Stimulated activated effector memory CD8-positive, alpha-beta T cell treated with anti-CD3 and anti-CD28 coated beads, Interleukin-12 subunit alpha, Interleukin-12 subunit beta, amount 100 ng/mL, for 72 hours (primary cell): ENCODE measurements at places on chromosomes 13 and 19.

DNA sequence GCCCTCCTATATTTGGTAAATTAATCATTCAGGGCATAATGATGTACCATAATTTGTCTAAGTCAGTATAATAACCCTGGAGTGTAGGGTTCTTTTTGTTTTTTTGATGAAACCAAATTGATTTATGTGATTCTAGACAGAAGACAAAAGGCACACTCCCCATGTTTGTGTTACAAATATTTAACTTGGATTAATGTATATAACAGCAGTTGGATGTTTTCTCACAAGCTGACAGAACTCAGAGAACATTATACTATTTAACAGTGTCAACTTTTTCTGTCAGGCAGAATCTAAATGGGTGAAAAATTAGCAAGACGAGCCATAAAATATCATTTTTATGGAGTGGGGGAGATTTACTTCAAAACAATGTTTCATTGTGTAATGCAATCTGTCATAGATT lies 15.2 kb downstream of the CBY2 start:
- DNase-seq: no peak

DNA sequence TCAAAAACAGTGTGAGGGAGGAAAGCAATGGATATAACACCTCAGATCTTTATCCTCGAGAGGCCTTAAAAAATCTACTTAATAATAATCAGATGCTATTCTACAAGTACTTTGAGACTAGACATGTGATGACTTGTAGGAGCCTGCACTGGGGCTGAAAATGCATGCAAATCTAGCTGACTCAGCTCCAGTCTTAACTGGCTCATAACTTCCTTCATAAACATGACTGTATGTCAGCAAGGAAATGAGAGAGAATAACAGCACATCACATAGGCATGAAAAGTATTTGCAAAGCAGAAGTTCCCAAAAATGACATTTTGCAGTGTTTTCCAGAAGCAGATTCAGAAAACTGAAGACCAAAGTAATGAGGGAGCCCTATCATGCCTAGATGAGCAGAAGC lies 38.1 kb downstream of the PSG5 start:
- DNase-seq: no peak

DNA sequence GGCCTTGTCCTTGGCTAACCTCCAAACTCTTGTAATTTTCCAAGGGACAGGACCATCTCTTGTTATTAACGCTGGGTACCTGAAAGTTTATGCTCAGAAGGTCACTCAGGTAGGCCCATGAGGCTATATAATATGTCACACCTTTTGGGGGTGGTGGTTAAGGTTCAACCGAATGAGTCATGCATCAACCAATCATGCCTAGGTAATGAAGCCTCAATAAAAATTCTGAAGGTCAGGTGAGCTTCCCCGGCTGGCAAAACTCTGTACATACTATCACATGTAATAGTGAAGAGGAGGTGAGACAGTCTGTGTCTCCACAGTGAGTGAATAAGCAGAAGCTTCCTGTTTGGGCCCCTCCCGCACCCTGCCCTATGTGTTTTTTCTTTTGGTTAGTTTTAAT lies 424.9 kb downstream of the PCDH17 start:
- DNase-seq: no peak

GRCh38 chr19:52967772-52968171 lies 5.1 kb upstream of the ZNF816 start:
- no peak for DNase-seq

- no peak for DNase-seq
Measured at GRCh38 chr19:34044021-34044420, 128.3 kb upstream of the LSM14A start.

DNA sequence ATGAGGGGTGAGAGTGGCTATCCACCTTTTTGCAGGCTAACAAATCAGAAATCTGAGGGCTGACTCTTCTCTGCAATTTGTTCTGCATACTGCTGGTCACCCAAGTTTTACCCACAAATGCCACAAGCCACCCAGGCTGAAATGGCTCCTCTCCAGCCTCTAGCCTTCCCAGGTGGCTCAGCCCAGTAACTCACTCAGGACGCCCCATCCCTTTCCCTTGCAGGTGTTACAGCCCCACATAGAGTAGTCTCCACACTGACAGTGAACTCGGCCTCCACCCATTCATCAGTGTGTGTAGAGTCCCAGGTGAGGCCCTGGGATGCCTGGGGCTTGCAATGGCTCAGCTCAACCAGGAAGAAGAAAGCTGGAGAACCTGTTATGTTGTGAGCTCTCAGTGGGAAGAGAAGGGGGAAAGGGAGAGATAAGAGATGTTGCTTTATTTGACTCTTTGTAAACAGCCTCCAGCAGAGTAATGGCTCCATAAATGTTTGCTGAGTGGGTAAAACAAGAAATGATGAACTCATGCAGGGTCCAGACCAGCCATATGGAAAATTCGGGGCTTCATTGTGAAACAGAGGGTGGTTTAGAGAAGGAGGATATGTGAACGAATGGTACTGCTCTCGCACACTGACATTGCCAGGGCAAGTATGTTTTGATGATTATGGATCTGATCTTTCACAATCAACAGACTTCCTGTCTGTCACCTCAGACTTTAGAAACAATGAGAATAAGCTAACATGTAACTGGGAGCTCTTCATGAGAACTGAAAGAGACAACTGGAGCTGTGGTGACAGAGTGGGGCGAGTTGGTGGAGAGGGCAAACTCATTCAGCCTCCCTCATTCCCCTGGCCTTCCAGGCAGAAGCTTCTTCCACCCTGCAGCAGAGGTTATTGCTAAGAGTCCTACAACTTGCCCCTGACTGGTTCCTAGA lies 74.2 kb upstream of the RFC3 start:
- no peak for DNase-seq

DNA sequence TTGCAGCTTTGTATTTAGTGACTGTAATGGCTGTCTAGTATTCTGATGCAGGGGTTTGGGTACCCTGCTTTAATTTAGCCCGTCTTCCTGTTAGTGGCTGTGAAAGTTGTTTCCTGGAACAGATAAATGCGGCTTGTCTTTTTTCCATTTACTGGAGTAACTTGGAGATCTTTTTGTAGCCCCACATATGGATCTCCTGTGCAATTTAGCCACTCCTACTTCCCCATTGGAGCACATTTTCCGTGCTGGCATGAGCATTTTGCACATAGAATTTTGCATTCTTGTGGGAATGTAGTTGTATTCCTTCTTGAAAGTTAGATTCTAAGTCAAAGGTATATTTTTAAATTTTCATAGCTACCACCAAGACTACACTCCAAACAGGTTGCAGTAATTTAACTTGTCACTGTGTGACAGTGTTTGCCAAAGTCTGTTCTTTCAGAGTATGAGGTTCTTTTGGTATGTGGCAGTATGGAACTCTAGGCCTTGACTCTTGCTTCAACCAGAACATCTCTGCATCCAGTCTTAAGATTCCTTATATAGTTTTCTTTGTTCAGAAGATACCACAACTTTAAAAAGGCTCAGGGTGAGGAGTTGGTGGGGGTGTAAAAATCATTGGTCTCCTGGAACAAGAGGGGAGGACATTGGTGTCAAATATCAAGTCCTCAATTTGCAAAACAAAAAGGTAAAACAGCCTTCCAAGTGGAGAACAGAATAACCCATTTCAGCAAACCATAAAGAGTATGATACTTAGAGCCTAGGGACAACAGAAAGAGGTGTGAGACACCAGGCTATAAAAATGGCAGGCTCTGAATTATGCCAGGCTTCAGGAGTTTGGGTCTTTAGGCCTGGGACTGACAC lies 21.1 kb upstream of the CCDC97 start:
- DNase-seq: no peak

DNA sequence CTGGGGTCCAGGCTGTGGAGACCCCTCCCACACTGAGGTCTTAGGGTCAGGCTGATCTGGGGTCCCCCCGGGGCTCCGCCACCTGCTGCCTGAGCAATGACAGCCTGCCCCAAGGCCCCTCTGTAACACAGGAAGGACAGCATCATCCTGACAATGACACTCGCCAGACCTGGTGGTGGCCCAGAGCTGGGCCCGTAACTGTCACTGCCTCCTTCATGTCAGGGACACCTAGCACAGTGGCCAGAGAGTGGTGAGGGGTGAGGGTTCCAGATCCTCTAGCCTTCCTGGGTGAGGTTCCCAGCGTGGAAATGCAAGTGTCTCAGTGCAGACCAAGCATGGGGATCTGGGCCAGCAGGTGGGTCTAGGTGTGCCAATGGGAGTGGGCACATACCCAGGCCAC lies 27.8 kb downstream of the OPA3 start:
- DNase-seq: no peak

DNA sequence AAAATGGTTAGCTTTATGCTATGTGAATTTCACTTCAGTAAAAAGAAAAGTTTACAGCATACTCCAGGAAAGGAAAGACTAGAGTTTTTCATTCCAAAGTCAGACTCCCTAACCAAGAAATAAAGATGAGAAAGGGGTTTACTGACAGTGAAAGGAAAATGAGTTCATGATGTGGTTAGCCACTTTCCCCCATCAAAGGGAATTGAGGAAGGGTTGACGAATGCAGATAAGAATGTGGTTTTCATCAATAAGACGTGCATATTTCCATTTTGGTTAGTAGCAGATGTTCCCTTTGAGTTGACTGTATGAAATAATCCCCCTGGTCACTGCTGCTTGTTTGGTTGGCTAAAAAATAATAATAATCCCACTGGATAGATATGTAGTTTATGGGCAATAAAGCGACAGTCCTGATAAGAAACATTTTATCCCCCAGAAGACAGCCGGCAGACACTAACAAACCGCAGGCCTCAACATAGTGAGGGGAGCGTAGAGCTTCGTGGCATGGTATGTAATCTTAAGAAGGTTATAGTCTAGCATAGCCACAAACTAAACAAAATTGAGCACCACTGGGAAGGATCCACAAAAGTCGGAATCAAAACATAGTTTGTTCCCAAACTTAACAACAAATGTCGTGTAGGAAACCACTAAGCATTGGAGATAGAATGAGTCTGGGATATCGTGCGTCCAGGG lies 114.8 kb downstream of the COL4A2 start:
- DNase-seq: no peak

GRCh38 chr19:38172001-38172400 lies 52.0 kb downstream of the DPF1 start:
- no peak for DNase-seq

DNA sequence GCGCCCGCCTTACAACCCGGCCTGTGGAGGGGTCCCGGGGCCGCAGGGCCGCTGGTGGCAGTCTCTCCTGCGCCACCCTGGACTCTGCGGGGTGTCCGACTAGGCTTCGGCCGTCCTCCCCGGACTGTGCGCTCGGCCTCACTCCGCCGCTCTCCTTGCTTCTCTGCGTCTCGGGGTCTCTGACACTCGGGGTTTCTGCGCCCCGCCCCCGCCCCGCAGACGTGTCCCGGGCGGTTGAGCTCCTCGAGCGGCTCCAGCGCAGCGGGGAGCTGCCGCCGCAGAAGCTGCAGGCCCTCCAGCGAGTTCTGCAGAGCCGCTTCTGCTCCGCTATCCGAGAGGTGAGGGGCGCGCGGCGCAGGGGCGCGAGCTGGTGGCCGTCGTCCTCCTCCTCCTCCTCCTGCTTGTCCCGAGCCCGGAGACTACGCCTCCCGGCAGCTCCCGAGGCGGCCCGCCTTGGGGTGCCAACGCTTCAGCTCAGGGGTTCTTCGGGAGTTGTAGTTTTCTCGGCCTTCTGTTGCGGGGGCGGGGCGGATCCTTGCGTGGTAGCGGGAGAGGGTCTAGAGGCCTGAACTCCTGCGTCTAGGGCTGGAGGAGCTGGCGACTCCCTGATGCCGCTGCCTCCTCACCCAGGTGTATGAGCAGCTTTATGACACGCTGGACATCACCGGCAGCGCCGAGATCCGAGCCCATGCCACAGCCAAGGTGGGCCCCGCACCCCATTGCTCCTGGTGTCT lies 627 bp downstream of the LIN7B start:
- DNase-seq: peak; percentile 69

DNA sequence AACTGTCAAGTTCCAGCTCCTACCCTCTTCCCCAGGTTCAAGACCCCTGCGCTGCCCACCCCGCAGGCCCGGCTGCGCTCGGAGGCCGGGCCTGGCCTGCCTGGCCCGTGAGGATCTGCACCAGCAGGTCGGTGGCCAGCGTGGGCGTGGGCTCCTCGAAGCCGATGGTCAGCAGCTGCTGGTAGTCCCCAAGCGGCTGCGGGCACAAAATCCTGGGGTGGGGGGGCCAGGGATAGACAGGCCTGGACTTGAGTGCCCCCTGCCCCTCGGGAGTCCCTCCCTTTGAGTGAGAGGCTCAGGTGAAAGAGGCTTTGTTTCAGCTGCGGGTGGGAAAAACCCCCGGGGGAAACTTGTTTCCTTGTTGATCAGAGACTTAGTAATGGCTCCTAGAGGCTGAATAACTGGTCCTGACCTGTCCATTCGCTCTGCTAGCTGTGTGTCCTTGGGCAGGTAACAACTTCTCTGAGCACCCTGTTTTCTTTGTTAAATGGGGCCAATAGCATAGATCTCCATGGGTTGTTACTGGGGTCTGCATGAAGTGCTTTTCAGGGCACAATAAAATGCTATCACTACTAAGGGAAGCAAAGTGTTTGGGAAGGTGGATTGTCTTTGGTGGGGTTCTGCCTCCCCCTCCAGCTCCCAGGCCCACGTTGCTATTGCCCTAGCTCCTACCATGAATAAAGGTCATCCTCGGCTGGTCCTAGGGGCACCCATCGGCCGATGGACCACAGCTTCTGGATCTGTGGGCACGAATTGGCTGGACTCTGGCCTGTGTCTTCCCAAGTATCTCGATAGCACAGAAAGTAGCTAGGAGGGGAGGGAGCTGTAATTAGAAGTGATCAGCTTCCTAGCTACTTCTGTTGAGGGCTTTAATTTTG lies 3.5 kb downstream of the C19orf67 start:
- peak; percentile 67 for DNase-seq

DNA sequence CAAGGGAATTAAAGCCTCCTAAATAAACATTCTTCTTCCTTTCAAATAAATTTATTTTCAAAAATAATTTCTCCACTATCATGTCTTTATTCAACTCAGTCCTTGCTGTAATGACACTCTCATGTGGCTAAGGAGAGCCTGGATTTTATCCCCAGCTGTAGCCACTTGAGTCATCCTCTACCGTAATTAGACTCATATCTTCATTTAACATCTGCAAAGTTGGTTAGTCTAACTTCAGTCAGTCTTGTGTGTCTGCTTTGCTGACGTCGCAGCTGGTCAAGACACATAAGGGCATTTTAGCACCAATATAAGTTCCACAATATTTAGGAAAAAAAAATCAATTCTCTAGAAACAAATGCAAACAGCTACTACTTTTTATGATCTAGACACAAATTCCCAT lies 776.4 kb upstream of the ATXN8OS start:
- DNase-seq: no peak

GRCh38 chr13:113367771-113368170 lies 3.8 kb upstream of the GRTP1 start:
- no peak for DNase-seq

GRCh38 chr19:1062387-1063029 lies 4.5 kb upstream of the ARHGAP45 start:
- DNase-seq: no peak

GRCh38 chr13:104832231-104832630 lies 1703.2 kb downstream of the EFNB2 start:
- no peak for DNase-seq

- no peak for DNase-seq
Measured at GRCh38 chr13:52345048-52345447, 60.9 kb downstream of the THSD1 start.

- DNase-seq: peak; percentile 15
Measured at GRCh38 chr13:49444524-49445395, 686 bp downstream of the SETDB2 start.
